Thoracic aorta (tissue), 2 donors: ENCODE measurements at places on chromosomes 11 and 22.

DNA sequence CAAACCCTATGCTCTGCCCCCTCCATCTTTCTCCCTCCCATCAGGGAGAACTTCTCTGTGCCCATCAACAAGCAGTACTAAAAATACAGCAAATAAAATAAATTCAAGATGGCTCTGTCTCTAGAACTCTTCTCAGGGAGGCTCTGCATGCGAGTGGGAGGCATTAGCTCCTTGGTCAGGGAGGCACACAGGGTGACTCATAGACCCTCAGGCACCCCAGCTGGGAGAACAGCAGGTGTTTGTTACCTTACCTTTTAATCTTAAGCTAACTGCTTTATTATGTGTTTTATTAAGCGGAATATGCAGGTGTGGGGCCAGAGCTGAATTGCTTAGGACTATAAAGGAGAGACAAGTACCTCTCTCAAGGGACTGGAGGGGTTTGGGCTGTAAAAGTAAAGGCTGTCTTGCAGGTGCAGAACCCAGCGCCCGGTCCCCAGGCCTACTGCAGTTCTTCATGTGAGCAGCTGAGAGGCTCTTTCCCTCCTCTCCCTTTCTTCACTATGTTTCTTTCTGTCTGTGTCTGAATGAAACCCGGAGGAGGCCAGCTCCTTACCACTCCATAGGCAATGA is 20.8 kb downstream of the CSNK2A3 start:
- DNase-seq: no peak

DNA sequence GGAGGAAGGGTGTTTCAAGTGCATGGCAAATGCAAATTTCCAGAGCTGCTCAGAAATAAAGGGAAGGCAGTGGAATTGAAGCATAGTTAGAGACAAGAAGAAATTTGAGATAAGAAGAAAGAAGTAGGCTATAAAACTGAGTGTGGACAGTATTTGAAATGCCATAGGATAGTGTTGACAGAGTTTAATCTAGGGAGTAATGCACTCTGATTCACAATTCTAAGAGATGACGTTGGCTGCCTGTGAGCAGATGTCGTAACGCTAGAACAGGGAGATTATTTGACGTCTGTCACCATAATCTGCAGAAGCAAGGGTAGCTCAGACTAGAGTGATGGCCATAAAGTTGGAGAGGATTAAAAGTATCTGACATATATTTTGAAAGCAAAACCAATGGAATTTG is 389.9 kb upstream of the KIRREL3 start:
- DNase-seq: no peak

GRCh38 chr11:119976805-119977560 is 160.9 kb downstream of the TRIM29 start:
- DNase-seq: no peak

- DNase-seq: no peak
These were observed 16.4 kb downstream of the ATP5MG start for GRCh38 chr11:118417801-118418200.

DNA sequence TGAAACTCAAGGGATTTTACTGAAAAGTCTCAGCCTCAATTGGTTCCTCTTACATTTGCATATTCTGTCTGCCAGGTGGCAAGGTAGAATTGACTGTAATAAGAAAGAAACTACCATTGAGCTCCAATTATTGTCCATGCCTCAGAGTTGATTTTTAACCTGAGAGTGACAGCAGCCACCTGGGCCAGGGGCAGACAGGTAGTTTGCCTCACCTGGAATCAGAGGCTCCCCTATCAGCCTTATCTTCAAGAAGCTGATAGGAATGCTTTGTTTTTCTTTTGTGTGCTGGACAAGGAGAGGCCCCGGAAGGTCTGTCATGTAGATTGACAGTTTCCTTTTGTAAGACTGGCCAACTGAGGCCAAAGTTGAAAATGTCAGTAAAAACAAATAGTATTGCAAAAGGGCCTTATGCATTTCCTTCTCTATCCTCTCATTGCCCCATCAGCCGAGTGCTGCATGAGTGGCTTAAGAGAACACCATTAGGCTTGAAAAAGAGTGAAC is 34.1 kb downstream of the CD44 start:
- no peak for DNase-seq

DNA sequence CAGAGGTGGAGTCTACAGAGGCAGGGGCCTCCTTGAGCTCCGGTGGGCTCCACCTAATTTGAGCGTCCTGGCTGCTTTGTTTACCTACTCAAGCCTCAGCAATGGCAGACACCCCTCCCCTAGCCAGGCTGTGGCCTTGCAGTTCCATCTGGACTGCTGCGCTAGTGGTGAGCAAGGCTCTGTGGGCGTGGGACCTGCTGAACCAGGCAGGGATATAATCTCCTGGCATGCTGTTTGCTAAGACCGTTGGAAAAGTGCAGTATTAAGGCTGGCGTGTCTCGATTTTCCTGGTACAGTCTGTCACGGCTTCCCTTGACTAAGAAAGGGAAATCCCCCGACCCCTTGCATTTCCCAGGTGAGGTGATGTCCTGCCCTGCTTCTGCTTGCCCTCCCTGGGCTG is 77.7 kb downstream of the GDPD4 start:
- no peak for DNase-seq

GRCh38 chr11:1875093-1875850 is 16.4 kb downstream of the PRR33 start:
- no peak for DNase-seq
